ENCODE measurements at places on chromosomes 2 and 18. TPM values are rescaled to one million over a fixed set of nuclear protein-coding genes. Genes with fewer than 3 reads are reported as not detected.

D2HGDH gene
- 15.9 TPM for total RNA-seq

REG3A gene
- total RNA-seq, result not detected

STON1 gene
- 2.6 TPM for total RNA-seq

GRCh38 chr2:144361742-144362141 lies 158.2 kb downstream of the ZEB2 start:
- no peaks in the 10 kb centered on the region for H3K27me3 ChIP-seq
- no peak overlapping the region for H3K4me3 ChIP-seq
- no peaks in the 10 kb centered on the region for H3K36me3 ChIP-seq
- no peak overlapping the region for H3K27ac ChIP-seq
- H3K4me1 ChIP-seq, result peaks cover 6% of the 10 kb centered on the region

DNA sequence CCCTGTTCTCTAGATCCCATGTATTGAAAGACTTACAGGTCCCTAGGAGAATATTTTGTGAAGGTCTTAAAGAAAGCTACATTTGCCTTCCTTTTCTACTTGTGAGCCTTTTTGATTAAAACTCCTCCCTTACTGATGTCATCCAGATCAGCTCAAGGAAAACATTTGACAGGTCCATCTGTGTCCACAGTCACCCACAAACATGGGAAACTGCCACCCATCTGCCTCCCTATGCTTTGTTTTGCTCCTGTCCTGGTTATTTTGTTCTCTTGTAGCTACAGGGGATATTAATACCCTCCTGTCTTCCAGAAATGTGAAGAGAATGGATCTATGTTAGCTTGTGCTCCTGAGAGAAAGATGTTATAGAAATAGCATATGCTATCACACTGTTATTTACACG lies 203.6 kb upstream of the GALNT5 start:
- no peak overlapping the region for H3K4me3 ChIP-seq
- H3K27ac ChIP-seq, result no peak overlapping the region
- no peaks in the 10 kb centered on the region for H3K4me1 ChIP-seq

GRCh38 chr2:98474979-98475632 lies 30.4 kb downstream of the INPP4A start:
- no peaks in the 10 kb centered on the region for H3K27me3 ChIP-seq
- no peak overlapping the region for H3K4me3 ChIP-seq
- H3K36me3 ChIP-seq, result no peaks in the 10 kb centered on the region

CENPO gene
- total RNA-seq, result 3.6 TPM

AQP12A gene
- not detected for total RNA-seq

DNA sequence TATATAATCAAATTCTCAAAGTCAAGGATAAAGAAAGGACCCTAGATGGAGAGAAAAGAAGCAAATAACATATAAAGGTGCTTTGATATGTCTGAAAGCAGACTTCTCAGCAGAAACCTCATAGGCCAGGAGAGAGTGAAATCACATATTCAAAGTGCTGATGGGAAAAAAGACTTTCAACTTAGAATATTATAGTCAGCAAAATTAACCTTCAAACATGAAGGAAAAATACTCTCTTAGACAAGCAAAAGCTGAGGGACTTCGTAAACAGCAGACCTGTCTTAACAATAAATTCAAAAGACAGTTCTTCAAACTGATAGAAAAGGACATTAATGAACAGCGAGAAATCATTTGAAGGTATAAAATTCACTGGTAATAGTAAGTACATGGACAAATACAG lies 107.2 kb upstream of the KCNH7 start:
- no peak overlapping the region for H3K27ac ChIP-seq
- no peaks in the 10 kb centered on the region for H3K4me1 ChIP-seq
- no peak for DNase-seq
- H3K36me3 ChIP-seq, result no peaks in the 10 kb centered on the region
- no peaks in the 10 kb centered on the region for H3K27me3 ChIP-seq
- H3K4me3 ChIP-seq, result no peak overlapping the region

- H3K36me3 ChIP-seq, result no peaks in the 10 kb centered on the region
- H3K27ac ChIP-seq, result no peak overlapping the region
- no peaks in the 10 kb centered on the region for H3K27me3 ChIP-seq
- H3K4me1 ChIP-seq, result no peaks in the 10 kb centered on the region
- no peak for DNase-seq
Measured at GRCh38 chr2:119326938-119327337, 39.7 kb downstream of the C2orf76 start.

HOXD10 gene
- total RNA-seq, result not detected

RAB17 gene
- total RNA-seq, result not detected

DNA sequence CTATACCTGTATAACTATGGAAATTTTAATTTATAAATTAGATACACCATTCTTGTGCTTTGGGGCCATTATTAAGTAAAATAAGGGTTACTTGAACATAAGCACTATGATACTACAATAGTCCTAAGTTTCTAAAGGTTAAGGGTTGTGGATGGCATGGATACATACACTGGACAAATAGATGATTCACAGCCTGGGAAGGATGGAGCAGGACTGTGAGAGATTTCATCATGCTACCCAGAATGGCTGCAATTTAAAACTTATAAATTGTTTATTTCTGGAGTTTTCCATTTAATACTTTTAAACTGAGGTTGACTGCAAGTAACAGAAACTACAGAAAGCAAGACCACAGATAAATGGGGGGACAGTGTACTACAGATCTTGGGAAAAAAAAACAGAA lies 295.8 kb upstream of the ZNF804A start:
- no peaks in the 10 kb centered on the region for H3K36me3 ChIP-seq
- DNase-seq, result no peak
- H3K27ac ChIP-seq, result no peak overlapping the region
- H3K27me3 ChIP-seq, result no peaks in the 10 kb centered on the region
- H3K4me1 ChIP-seq, result no peaks in the 10 kb centered on the region
